ENCODE measurements at places on chromosomes 6 and 20.

DNA sequence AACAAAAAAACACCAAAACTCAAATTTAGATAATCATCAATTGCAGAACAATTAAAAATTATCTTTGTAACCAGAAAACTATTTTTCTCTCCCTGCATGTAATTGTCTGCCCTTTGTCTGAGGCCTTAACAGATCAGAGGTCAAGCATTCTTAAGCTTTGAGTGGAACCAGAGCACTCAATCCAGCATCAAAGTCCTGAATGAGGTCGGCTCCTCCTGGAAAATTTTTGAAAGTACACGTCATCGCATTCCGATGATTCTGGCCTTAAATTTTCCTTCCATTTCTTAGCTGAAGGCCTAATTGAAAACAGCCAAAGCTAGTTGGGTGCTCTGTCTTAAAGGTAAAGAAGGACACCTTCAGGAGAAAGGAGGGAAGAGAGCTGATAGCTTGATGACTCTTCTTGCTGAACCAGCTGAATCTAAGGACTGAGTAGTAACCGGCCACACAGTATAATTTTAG is 510.2 kb upstream of the SULF2 start:
- DNase-seq = peak; percentile 96

GRCh38 chr20:48970681-48971365 is 49.3 kb downstream of the ARFGEF2 start:
- DNase-seq = peak; percentile 24

GRCh38 chr6:100307561-100307960 is 157.2 kb downstream of the SIM1 start:
- no peak for DNase-seq

- DNase-seq = no peak
Observed at GRCh38 chr6:85063611-85064010, 299.2 kb upstream of the TBX18 start.

DNA sequence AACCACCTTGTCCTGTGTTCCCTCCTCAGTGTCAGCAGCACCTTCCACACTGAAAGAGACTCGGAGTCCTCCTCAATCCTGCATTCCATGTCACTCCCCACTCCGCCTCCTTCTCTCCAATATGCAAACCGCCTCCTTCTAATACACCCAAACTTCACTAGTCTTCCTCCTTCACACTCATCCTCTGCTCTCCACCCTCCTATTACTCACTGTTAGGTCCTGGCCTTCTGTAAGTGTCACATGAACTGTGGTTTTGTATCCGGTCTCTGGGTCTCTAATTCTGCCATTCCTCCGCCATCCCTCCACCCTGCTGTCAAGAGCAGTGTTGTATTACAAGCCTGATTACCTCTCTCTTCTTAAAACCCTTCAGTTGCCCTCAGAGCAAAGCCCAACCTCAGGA is 200.5 kb upstream of the CDYL start:
- DNase-seq = no peak

- DNase-seq = no peak
Observed at GRCh38 chr6:132016396-132016795, 65.2 kb upstream of the CCN2 start.

GRCh38 chr6:113411011-113411410 is 446.1 kb upstream of the MARCKS start:
- peak; percentile 42 for DNase-seq

- no peak for DNase-seq
Observed at GRCh38 chr6:168968228-168968627, 285.4 kb downstream of the THBS2 start.

- DNase-seq = no peak
Observed at GRCh38 chr6:125149256-125150144, 4.1 kb upstream of the TPD52L1 start.

DNA sequence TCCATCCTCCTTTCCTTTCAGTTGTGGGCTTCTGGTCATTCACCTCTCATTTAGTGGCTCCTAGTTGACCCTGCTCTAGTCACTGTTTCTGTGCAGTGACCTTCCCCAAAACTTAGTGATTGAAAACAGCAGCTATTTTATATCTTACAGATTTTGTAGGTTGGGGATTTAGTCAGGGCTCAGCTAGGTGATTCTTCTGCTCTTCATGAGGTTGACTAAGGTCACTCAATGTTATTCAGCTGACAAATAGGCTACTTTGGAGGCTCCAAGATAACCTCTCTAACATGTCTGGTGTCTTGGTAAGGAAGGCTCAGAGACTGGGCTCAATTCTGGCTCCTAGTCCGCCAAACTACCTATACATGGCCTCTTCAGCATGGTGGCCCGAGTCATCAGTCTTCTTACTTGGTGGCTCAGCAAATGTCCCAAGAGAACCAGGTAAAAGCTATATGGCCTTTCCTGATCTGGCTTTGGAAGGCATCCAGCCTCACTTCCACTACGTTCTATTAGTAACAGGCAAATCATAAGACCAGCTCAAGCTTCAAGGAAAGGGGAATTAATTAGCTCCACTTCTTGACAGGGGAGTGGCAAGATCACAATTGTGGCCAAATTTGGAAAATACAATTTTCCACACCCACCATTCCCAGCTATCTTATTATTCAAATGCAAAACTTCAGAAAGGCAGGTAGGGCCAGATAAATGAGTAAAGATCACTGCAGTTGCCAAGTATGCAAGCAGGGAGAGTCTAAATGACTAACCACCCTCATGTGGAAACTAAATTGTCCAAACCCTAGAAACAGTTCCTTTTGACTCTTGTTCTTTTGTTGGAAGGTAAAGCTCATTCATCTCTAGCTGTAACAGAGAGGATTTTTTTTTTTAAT is 50.5 kb upstream of the LTV1 start:
- no peak for DNase-seq
